ENCODE measurements at places on chromosomes 6 and 20. TPM values are rescaled to one million over a fixed set of nuclear protein-coding genes. Genes with fewer than 3 reads are reported as not detected.

DNA sequence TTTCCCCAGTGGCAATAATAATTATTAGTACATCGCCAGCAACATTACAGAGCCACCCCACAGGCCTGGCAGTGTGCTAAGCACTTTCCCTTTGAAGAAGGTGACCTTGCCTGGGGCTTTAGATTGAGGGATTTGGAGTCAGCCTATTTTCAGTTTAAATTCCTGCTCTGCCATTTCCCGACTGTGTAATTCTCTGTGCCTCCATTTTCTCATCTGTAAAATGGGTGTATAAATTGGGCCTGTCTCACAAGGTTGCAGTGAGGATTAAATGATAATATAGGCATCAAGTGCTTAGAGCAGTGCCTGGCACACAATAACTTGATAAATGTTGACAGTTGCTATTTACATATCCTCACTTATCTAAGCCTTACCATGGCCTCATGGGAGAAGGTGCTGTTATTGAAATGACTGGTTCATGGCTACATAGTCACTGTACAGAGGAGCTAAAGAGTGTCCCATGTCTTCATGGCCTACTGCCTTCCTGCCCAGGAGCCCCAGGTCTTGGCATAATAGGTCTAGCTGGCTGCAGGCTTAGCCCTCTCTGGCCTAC lies 5.1 kb upstream of the SCRT2 start:
- H3K4me3 ChIP-seq: no peak overlapping the region
- H3K36me3 ChIP-seq: peaks cover 2% of the 10 kb centered on the region
- H3K4me1 ChIP-seq: peaks cover 5% of the 10 kb centered on the region
- H3K27ac ChIP-seq: no peak overlapping the region
- no peak for DNase-seq

GRCh38 chr20:48886811-48887210 lies 34.7 kb upstream of the ARFGEF2 start:
- no peak overlapping the region for H3K27ac ChIP-seq
- no peak overlapping the region for H3K4me3 ChIP-seq
- no peaks in the 10 kb centered on the region for H3K4me1 ChIP-seq
- DNase-seq: no peak

Gene ZMYND8
- 35.0 TPM for total RNA-seq

Gene BAK1
- total RNA-seq: 26.0 TPM
